ENCODE measurements at places on chromosomes 6 and 20.

DNA sequence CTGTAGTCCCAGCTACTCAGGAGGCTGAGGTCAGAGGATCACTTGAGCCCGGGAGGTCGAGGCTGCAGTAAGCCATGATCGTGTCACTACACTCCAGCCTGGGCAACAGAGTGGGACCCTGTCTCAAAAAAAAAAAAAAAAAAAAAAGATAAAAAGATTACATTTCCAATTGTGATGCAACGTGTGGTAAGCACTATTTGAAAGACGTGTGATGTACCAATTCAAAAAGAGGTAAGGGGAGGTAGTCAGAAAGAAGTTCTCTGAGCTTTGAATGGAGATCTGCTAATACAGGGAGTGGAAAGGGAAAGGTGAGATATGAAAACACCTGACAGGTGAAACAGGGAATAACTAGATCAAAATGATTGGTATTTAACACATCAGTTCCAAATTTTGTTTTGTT, 11.9 kb downstream of the GOPC start:
- no peak for DNase-seq

DNA sequence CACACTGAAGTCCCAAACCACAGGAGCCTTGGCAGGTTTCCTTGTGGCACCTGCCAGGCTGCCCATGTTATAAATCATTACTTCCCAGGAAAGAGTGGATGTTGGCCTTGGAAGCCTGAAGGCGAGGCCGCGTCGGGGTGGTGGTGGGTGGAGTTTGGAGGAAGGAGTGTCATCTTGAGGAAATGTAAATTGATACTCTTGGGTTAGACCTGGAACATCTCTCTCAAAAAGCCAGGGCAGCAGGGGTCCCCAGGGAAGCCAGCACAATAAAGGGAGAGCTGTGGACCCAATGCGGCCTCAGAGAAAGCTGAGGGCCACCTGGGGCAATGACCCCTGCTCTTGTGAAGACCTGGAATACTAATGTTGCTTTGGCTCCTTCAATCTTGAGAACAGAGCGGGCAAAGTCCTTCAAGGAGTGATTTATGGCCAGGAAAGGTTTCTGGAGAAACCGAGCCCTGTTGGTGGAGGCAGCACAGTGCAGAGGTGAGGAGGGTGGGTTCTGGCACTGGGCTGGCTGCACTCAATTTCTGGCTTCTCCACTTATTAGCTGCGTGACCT, 26.3 kb upstream of the TRAF3IP2 start:
- no peak for DNase-seq

- DNase-seq = no peak
These were observed 64.1 kb downstream of the MMS22L start for GRCh38 chr6:97218912-97219311.

DNA sequence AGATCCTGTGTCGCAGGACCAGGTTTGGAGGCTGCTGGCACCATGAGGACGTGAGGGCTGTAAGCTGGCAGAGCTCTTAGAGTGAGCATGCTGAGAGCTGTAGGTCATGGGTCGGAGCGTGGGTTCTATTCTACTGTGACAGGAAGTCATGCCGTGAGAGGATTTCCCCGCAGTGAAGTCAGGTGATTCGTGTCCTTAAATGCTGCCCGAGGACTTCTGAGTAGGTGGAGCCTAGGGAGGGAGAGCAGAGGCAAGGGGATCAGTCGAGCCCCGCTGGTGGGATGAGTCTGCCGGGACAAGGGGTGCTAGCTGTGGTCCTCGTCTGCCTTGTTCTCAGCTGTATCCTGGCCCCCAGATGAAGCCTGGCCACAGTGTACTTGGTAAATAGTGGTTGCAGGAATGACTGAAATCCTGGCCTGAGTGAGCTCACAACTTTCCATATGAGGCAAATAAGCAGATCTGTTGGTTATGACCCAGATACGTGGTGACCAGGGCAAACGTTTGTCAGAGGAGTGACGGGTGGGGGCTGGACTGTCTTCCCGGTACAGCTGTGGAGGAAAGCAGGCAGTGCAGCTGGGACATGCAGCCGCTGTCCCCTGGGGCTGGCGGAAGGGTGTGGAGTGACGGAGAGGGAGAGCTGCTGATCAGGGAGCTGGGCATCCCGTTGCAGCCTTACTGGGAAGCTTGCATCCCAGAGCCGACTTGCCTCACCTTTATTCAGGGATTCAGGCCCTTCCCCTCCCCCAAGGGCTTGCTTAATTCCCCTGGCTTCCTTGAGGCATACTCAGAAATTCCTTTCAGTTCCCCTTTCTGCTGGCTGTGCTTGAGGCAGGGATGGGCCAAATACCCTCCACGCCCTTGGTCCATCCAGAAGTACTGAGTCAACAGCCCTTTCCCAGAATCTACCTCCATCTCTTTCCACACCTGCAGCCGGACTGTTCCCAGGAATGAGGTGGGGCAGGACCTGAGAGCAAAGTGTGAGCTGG, 250.9 kb upstream of the RREB1 start:
- no peak for DNase-seq

GRCh38 chr6:79446006-79446405, 91.2 kb downstream of the LCA5 start:
- no peak for DNase-seq

DNA sequence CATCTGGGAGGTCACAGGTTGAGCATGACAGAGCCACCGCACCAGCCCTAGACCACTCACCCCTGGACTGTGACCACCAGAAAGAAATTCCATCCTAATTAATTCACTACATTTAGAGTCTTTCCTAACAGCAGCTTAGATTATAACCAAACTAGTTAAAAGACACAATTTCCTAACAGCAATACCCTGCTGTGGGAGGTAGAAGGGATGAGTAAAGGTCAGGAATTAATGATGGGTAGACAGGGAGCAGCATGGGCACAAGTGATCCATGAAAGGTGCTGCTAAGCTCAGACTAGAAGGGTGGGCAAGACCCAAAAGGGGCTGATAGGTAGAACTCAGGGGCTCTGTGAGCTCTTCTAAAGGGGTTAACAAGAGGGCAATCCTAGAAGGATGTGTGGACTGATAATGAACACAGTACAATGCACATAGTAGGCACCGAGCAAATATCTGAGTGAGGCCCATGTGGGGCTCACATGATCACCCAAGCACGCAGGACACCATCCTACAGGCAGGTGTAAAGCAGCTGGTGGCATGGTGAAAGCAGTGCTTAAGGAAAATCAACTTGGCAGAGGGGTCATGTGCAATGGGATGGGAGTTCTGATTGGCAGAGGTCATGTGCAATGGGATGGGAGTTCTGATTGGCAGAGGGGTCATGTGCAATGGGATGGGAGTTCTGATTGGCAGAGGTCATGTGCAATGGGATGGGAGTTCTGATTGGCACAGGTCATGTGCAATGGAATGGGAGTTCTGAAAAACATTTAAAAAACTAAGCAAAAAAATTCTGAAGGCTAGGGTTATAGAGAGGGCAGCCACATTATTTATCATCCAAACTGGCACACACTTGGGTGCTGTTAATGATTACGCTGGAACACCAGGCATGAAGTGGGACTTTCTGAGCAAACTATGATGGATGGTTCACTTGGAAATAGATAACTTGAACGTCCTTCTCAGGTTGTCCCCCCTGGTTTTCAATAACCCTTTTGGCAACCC, 188.2 kb upstream of the FOXQ1 start:
- DNase-seq = no peak

- no peak for DNase-seq
These were observed 881.8 kb upstream of the CITED2 start for GRCh38 chr6:140256248-140256647.

DNA sequence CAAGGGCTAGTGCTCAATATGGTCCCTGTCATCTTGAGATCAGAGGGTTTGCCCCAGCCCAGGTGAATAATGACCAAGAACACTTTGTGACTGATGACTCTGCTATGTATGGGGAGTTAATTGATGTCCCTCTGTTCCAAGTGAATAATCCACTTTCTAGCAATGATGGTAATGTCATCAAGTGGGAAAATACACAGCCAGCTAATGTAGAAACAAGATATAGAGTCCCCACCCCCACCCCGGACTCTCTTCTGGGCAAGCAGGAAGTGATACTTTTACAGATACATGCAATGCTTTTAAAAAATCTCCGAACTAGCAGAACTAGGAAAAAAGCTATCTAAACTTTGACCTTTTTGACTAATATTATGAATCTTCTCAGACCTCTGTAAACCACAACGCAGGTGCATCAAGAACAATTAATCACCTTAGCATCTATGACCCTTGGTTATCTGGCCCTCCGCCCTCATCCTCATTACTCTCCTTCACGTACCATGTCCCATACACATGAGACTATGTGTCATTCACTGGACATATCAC, 30.5 kb downstream of the CNR1 start:
- DNase-seq = no peak

GRCh38 chr20:60804240-60804917, 447.7 kb upstream of the CDH4 start:
- DNase-seq = no peak

GRCh38 chr6:81534934-81535465, 217.5 kb downstream of the TENT5A start:
- DNase-seq = no peak

- DNase-seq = no peak
These were observed 235.8 kb upstream of the KCNG1 start for GRCh38 chr20:51258582-51259165.

- no peak for DNase-seq
These were observed 2.8 kb upstream of the MAPK13 start for GRCh38 chr6:36127462-36128016.

- DNase-seq = no peak
These were observed 139.3 kb downstream of the UNC5CL start for GRCh38 chr6:40899684-40900155.

- DNase-seq = no peak
These were observed 735.6 kb downstream of the RFPL4B start for GRCh38 chr6:113082745-113083144.

- DNase-seq = peak; percentile 73
These were observed 52.2 kb downstream of the MARCKS start for GRCh38 chr6:113909224-113909856.

DNA sequence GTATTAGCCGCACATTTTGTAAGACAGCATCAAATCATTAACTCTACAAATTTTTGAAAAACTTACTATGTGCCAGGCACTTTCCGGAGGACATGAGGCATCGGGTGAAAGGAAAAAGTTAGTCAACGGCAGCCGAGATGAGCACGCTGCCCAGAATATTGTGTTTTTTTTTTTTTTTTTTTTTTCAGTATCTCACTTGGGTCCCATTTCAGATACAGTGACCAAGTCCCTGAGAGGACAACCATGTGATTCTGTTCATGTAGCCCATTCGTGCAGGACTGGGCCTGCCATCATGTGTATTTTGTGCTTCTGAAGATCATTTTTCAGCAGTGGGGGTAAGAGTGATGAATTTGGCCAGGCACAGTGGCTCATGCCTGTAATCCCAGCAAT, 1.3 kb downstream of the SLA2 start:
- DNase-seq = no peak

Data from NCI-H748 treated with DMSO at 0.1 percent for 48 hours (cell line).